ENCODE measurements at places on chromosomes 6 and 20.

DNA sequence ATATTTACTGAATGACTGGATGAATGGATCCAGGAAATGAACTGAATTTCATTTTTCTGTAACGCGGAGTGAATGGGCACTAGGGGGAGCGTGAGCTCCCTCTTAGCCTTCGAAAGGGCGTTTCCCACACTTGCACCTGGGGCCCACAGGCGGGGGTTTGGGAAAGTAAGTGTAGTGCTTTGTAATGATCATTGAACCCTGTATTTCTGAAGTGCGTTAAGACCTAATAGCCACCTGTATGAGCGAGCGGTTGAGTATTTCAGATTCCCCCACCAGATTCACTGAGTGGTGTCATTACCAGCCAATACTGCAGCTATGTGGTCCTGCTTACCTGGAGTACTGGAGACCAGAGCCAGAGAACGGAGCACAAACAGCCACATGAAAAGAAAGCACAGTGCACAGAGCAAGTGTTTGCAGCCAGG lies 10.5 kb downstream of the SYTL3 start:
- H3K27me3 ChIP-seq = no peaks in the 10 kb centered on the region
- DNase-seq = no peak
- no peak overlapping the region for H3K4me3 ChIP-seq
- no peaks in the 10 kb centered on the region for H3K36me3 ChIP-seq

GRCh38 chr20:9269280-9269971 lies 200.5 kb downstream of the PLCB4 start:
- no peaks in the 10 kb centered on the region for H3K27me3 ChIP-seq
- no peaks in the 10 kb centered on the region for H3K4me1 ChIP-seq

- no peak overlapping the region for H3K27ac ChIP-seq
- H3K36me3 ChIP-seq = no peaks in the 10 kb centered on the region
- no peaks in the 10 kb centered on the region for H3K27me3 ChIP-seq
- H3K4me3 ChIP-seq = no peak overlapping the region
Measured at GRCh38 chr6:113696960-113697359, 160.2 kb upstream of the MARCKS start.

DNA sequence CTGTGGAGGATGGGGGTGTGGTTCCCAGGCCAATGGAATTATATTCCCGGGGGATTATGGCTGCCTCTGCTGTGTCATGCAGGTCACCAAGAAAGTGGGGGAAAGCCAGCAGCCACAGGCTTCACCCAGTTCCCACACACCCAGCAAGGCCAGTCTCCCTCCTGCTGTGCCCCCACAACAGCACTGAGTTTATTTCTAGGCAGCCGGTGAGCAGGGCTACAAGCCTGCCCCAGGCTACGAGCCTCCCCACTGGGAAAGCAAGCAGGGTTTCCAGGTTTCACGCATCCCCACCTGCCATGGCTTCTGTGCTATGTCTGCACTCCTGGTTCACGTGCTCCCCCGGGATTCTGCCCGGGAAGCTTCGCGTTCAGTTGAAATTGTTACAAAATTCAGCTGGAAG lies 72.6 kb downstream of the ERMARD start:
- DNase-seq = peak; percentile 6
- no peaks in the 10 kb centered on the region for H3K36me3 ChIP-seq
- H3K27ac ChIP-seq = no peak overlapping the region
- no peaks in the 10 kb centered on the region for H3K4me1 ChIP-seq
- no peak overlapping the region for H3K4me3 ChIP-seq

All from uterus (tissue), 4 donors.